Substantia nigra (tissue), 51 donors: ENCODE measurements at places on chromosomes 4 and X.

GRCh38 chr4:85496126-85496849 is 21.3 kb downstream of the ARHGAP24 start:
- no peak for DNase-seq

DNA sequence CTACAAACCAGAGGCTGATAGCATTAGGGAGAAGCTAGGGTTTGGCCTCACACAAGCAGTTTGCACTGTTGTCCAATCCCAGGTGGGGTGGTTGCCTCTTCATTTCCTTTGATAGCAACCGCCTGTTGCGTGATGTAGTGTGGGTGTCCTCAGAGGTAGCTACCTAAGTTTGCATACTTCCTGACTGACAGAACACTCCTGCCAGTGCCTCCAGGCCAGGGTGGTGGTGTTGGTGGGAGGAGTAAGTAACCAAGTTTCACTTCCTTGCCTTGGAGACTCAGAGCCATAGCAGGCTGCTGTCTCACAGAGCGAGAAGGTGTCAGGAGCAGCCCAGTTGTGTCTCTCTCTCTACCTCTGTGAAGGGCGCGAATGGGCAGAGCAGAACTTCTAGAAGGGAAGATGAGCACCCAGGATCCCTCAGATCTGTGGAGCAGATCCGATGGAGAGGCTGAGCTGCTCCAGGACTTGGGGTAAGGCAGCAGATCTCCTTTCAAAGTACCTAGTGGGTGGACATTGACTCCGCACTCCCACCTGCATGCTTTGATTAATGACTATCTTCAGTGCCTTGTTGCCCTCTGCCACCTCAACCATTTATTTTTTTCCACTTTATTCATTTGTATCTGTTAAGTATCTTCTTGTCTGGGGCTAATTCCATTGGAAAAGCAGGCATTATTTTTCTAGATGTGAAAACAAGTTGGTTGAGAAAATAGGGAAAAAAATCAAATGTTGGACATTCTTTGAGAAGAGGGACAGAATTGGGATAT is at the start of gene DAPP1:
Gene DAPP1, plus strand, starts transcription at position 283 of the 764 bp plus-strand sequence. Its CDS starts 87 bp downstream, at position 370.
- peak; percentile 2 for DNase-seq

GRCh38 chrX:95505721-95506120 is 1178.9 kb upstream of the DIAPH2 start:
- DNase-seq, result no peak

GRCh38 chr4:172826346-172826745 is 342.3 kb upstream of the GALNT7 start:
- DNase-seq, result no peak

DNA sequence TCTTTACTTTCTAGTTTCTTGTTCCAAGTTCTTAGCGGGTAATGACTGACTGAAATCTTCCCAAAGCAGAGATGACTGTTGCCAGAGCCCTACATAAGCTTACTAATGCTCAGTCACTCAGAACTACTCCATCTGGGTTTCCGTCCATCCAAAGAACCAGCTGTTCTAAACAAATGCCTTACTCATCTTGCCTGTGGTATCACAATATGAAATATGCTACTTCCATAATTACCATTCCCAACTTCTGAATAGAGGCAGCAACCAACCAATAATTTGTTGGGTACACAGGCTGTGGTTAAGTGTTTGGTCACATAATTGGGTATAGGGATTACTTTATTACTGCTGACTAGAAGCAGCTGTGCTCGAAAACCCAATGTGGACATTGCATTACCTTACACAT is 930.2 kb upstream of the DIAPH2 start:
- DNase-seq, result no peak

GRCh38 chrX:32572644-32573043 is 638.7 kb downstream of the DMD start:
- DNase-seq, result no peak

- no peak for DNase-seq
These were observed 15.5 kb downstream of the P2RY8 start for GRCh38 chrX:1521459-1521956.

GRCh38 chr4:170623899-170624298 is 534.1 kb upstream of the AADAT start:
- no peak for DNase-seq

DNA sequence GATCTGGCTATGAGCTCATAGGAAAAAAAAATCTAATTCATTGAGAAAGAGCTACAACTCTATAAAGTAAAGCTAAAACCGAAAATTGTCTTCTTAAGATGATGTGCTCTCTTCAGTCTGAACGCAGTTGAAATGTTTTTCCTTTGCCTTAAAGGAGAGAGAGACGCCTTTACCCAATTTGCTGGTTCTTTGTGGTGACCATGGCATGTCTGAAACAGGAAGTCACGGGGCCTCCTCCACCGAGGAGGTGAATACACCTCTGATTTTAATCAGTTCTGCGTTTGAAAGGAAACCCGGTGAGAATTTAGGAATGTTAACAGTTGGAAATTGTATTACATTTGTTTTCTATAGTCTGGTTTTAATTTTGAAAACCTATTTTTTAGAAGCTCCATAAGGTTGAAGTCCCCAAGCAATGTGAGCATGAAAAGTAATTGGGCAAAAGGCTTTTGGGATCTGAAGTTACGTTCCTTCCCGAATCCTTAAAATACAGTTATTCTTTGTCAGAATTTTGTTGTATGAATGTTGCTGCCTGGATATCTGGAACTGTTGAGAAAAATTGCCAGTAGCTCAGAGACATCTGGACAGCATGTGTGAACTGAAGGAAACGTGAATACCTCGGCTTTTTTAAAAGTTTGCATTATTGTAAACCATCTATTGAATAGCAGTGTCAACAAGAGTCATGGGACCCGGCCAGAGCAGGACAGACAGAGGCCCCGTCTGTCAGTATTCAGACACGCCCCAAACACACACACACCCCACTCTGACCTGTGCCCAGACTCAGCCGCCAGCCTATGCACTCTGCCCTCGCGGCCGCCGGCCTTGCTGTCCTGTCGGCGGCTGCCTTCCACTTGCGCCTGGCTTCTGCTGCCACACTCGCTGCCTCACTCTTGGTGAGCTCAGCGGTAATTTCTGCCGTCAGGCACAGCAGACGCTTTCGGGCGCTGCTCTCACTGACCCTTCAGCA is 9.9 kb downstream of the PIGG start:
- DNase-seq, result no peak
